ENCODE measurements at places on chromosomes 5 and 9.

DNA sequence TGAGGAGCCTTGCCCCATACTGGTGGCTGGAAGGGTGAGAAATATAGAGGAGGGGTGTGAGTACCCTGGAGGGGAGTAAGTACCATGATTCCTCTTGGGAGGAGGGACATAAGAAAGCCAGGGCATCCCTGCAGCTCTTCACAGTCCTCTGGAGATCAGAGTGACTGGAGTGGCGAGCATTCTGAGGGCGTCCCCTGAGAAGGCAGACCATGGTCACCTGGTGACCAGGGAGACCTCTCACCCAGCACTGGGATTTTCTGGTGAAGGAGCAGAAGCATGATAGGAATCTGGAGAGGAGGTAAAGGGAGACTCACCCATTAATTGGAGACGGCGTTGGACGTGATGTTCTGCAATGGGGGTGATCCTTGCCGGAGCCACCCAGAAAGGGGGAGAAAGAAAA lies 27.7 kb upstream of the GPX3 start:
- no peak for DNase-seq

- DNase-seq = no peak
These were observed 102.9 kb upstream of the MEGF10 start for GRCh38 chr5:127187706-127188105.

DNA sequence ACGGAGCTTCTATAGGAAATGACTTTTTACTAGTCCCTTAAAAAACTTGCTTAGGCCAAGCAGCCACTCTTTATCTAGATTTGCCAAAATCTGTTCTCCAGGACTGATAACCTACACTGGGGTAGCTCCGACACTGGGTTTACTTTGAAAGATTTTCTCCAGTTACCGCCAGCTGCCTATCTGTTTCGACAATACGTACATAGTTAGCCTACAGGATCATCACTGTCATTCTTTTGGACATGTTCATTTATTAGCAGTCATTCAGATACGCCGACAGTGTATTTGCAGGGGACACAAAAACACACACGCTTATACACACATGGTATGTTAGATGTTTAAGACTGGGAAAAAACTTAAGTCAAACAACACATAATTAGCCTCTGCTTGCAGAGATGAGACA lies 225.7 kb downstream of the DCP2 start:
- no peak for DNase-seq

GRCh38 chr5:98041661-98042060 lies 731.8 kb upstream of the RGMB start:
- DNase-seq = no peak

DNA sequence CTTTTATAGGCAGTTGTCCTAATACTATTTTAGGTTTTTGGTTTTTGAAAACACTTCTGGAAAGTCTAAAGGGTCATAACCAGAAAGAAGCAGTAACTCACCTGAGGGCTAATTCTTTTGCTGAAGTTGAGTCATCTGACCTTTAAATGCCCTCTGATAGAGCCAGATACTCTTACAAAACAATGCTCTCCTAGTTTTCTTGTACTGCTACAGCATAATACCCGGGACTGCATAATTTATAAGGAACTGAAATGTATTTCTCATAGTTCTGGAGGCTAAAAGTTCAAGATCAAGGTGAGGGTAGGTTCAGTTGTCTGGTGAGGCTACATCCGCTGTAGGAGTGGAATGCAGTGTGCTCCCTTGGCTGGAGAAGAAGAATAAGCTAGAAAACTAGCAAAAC lies 670.3 kb downstream of the TLE4 start:
- no peak for DNase-seq

DNA sequence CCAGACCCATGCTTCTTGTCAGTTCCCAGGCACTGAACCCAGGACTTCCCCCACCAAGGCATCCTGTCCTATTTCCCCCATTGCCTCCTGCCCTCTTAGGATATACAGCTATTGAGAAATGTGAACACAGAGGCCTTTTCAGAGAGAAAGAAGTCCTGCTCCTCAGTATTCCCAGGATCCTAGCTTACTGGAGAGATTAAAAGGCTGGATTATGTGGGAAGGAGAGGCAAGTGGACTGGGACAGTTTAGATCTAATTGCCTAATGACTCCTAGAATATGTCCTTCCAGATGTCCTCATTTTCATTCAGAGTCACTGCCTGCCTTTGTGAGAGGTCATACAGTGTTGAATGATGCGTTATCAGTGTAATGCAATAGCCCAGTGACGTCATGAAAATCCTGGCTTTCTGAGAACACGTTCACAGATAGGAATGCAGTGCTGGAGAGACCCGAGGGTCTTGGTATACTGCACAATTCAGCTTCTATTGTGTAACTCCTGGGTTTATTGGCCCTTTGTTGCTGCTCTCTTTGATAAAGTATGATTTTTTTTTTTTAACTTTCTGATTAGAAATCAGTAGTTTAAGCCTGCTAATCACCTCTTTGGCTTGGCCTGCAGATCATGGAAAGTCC lies 26.2 kb downstream of the WWC1 start:
- no peak for DNase-seq

DNA sequence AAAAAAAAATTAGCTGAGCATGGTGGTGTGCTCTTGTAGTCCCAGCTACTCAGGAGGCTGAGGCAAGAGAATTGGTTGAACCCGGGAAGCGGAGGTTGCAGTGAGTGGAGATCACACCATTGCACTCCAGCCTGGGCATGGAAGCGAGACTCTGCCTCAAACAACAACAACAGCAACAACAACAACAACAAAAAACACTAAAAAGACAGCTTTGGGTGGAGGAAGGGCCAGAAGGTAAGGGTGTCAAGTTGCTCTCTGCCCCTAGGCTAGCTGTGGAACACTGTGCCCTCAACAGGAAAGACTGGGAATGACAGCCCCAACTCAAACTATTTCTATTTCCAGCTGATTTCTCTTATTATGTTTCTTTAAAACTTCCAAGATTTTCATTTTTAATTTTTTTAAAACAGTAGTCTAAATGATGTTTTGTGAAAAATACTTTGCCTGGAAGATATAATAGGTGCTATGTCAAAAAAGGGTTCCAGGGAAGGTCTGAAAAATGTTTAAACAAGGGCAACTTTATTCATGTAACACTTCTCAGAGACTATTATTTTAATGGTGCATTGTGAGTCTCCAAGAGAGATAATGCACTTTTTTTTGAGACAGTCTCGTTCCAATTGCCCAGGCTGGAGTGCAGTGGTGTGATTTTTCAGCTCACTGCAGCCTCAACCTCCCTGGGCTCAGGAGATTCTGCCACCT lies 29.9 kb downstream of the CLINT1 start:
- no peak for DNase-seq

GRCh38 chr5:160175438-160176218 lies 53.7 kb upstream of the FABP6 start:
- no peak for DNase-seq

GRCh38 chr5:99398976-99399375 lies 470.2 kb upstream of the CHD1 start:
- no peak for DNase-seq

DNA sequence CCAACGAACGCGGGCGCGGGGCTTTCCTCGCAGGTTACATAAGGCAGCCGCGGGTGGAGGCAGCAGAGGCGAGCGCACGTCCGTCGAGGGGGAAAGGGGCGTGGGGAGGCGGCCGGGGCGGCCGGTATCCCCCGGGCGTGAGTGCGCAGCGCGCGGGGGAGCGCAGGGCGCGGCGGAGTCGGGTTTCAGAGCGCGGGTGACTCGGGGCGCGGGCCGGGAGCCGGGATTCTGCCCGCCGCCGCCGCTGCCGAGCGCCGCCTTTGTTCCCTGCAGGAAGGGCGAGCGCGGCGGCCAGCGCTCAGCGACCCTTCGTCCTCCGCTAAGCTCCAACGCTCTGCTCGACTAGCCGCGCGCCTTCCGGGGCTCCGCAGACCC lies at the start of gene COL15A1:
COL15A1 (plus strand) TSS at position 226 of the 375 bp plus-strand sequence. CDS start 155 bp downstream, outside the sequence.
- no peak for DNase-seq

GRCh38 chr9:86262492-86262891 lies 3.0 kb upstream of the C9orf153 start:
- no peak for DNase-seq

GRCh38 chr5:96297867-96298266 lies 135.2 kb downstream of the PCSK1 start:
- DNase-seq = no peak

DNA sequence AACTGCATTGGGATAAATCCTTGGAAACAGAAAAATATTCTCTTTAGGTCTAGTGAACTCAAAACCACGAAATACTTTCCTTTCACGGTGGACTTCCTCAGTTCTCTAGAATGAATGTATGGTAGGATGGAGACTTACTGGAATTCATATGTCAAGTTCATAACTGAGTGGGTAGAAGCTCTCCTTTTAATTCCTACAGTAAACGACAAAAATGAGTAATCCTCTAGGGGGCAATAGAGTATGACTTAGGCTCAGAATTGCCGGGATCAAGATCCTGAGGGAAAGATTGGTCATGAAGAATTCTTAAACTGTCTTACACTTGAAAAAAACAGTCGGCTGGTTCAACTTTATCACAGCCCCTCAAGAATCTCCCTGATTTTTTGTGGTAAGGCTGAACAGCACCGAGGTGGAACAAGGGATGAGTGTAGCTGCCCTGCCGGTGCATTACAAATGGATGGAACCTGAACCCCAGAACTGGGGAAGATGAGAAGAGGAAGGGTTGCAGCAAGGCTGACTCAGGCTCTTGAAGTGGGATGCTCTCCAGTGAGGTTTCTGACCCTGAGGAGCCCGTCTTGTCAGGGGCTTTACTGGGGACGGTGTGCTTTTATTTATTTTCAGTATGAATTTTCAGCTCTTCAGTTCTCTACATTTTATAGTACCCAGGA lies 14.0 kb upstream of the LOX start:
- no peak for DNase-seq

- no peak for DNase-seq
These were observed 11.3 kb upstream of the GRHPR start for GRCh38 chr9:37410969-37411785.

- DNase-seq = peak; percentile 10
These were observed 21.6 kb upstream of the LRRC14B start for GRCh38 chr5:169728-170094.

- DNase-seq = no peak
These were observed 66.6 kb downstream of the PCSK5 start for GRCh38 chr9:75957116-75957515.

- no peak for DNase-seq
These were observed 8.5 kb upstream of the LURAP1L start for GRCh38 chr9:12766357-12766756.

GRCh38 chr9:110744715-110745384 lies 76.3 kb downstream of the MUSK start:
- no peak for DNase-seq

DNA sequence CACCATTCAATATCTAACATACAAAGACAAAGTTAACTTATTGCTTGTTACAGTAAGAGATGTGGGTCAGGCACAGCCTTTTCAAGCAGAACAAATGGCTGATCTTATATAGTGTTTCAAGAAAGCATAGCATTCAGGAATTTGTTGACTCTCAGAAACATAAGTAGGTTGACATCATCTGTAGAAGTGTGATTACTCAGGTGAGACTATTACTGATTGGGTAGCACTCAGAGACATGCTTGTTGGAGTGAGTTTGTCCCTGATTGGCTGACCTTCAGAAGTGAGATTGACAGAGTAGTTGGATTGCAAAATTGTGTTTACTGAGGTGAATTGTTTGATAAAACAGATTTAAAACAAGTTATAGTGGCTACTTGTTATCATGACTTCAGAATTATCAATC lies 30.7 kb upstream of the TNPO1 start:
- no peak for DNase-seq

DNA sequence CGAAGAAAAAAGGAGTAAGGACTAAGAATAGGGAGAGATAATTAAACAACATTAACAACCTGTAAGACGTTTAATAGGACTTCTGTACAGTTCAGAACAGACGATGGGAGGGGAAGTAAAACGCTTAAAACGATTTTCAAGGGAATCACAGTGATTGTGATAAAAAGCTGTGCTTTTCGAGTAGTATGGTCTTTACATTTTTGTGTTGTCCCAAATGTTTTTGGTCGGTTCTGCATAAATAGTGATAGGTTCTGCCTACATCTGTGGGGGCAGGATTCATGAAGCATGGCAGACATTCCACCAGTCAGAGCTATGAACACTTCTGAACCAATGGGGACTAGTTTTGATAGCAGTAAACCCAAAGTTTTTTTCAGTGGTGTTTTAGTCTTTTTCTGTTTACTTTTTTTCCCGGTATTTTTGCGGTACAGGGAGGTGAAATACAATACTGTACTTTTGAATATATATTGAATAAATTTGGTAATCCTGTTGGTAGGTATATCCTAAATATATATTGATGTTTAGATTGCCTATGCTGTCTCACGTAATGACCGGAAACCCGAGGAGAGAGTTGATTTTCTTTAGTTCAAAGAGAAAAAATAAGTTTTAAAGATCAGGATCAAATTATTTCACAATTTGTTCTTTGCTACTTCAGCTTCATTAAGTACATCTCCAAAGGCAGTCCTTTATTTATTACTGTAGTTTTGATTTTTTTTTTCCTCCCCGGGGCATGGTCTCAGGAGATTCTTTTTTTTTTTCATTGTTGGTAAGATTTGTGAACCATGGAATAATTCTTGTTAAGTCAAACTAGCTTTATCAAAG lies 1.3 kb downstream of the ERBIN start:
- peak; percentile 42 for DNase-seq

GRCh38 chr9:132207839-132208615 lies 46.2 kb downstream of the NTNG2 start:
- DNase-seq = no peak

DNA sequence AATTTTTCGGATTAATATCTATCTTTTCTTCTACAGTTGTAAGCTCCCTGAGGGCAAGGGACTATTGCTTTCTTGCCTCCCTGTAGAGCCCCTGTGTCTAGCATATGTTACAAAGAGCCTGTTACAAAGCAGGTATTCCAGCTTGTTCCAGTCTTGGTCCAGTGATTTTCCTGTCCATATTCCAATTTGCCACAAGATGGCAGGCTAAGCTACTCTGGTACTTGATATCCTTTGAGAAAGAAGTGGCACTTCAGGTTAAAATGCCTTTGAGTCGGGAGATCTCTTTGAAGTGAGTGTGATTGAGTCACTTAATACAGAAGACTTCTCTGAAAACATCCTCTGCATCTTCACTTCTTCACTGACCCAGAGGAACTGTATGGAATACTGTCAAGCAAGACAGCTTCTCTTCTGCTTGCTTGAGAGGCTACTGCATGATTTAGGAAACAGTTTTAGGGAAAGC lies 24.5 kb downstream of the CAVIN4 start:
- no peak for DNase-seq

GRCh38 chr5:132831095-132831860 lies 831 bp upstream of the SHROOM1 start:
- DNase-seq = no peak

- no peak for DNase-seq
These were observed 334.8 kb downstream of the TRIM32 start for GRCh38 chr9:117021906-117022305.

- no peak for DNase-seq
These were observed 183.4 kb downstream of the FBXL7 start for GRCh38 chr5:15683332-15683731.

GRCh38 chr5:6804766-6805501 lies 91.7 kb downstream of the TENT4A start:
- no peak for DNase-seq

GRCh38 chr9:134516464-134516863 lies 125.1 kb upstream of the COL5A1 start:
- no peak for DNase-seq

DNA sequence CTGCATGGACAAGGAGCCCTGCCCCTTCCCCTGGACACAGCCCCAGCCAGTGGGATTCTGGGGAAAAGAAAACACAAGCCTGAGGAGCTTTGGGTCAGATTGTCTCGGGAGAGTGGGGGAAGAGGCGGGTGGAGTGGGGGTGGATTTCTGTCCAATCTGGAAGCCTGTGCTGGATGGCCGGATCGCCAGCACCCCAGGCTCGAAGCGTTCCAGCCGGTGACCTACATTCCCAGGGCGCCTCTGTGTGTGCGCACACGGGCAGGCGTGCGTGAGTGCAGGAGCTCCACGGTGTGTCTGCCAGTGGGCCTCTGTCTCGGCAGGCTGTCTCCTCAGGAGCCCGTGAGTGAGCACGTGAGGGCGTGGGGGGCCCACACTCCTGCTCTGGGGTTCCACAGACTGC lies 74.3 kb upstream of the DAB2IP start:
- DNase-seq = no peak
